ENCODE measurements at places on chromosomes 6 and 20. TPM values are rescaled to one million over a fixed set of nuclear protein-coding genes. Genes with fewer than 3 reads are reported as not detected.

GRCh38 chr6:110214338-110214737 is 34.1 kb downstream of the CDC40 start:
- no peak for DNase-seq

Gene TRIM40
- not detected for total RNA-seq

GRCh38 chr6:52000064-52000463 is 87.3 kb downstream of the PKHD1 start:
- no peak for DNase-seq

GRCh38 chr6:25302151-25302550 is 23.0 kb downstream of the CARMIL1 start:
- no peak for DNase-seq

Gene ERVFRD-1
- not detected for total RNA-seq

GRCh38 chr6:79694623-79695343 is 63.7 kb downstream of the SH3BGRL2 start:
- peak; percentile 46 for DNase-seq

GRCh38 chr6:46741910-46742309 is 4.8 kb upstream of the ANKRD66 start:
- no peak for DNase-seq

Gene PRICKLE4
- total RNA-seq, result 0.66 TPM

- DNase-seq, result no peak
Observed at GRCh38 chr6:134442073-134442472, 124.2 kb upstream of the SGK1 start.
